Mesothelial cell of epicardium (in vitro differentiated cells): ENCODE measurements at places on chromosomes 5 and 9.

DNA sequence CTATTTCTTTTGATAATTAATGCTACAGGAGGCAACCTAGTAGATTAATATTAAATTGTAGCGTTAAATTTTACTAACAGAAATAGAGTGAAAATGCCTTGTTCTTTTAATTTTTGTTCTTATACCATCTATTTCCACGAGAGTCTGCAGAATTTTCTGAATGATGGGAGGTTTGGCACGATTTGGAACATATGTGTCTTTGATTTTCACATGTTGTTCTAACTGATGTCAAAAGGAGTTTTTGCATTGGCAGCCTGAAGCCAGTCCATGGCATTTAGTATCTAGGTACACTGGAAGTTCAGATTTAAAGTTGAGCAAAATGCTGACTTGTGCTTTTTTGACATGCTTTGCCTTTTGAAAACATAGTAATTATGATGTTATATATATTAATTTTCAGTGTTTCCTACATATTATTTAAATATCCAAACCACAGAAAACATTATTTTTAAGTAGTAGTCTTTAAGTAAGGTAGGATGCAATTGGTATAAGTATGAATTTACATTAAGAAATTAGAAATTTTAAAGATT lies 103.0 kb downstream of the PBX3 start:
- no peak for DNase-seq

GRCh38 chr5:19496056-19496455 lies 491.9 kb downstream of the CDH18 start:
- DNase-seq, result no peak

DNA sequence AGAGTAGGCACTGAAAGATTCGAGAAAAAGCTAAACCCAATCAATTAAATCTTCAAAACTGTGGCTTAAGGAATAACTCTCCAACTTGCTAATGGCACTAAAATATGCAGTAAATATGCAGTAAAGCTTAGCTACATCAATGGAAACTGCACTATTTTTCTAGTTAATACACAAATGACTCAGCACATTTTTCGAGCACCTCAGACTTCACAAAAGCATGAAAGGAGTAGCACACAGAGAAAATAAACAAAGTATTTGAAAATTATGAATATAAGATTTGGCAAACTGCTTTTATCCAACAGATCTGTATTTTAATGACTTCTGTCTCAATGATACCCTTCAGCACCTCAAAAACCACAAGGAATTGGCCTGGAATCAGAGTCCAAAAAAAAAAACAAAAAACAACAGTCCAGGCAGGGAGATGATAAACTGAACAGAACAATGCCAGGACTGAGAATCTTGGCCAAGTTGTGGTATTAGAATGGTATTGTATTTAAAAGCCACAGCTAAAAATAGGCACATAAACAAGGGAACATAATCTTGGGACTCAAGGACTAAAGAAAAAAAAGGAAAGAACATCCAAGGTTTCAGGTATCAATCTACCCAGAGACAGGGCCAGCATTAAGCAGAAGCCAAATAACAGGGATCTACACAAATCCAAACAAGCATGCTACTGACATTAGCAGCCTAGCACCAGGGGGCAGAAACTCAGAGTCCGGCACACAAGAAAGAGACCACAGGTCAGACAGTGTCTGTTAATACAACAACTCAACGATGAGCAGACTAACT lies 21.4 kb downstream of the TMEM245 start:
- no peak for DNase-seq

DNA sequence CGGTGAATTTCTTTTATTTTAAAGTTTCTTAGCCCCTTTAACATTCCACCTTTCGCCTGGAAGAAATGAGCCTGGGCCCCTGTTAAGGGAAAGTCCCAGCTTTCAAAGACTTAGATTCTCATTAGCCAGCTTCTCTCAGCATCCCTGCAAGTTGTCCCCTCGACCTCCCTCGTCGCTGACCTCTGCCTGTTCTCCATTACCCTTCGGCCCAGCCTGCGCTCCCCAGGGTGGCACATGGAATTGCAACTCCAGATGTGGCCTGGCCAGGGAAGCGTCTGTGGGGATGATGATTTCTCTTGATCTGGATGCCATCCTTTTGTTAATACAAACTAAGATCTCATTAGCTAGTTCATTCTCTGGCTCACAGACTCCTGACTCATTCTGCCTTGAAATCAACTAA lies 43.4 kb upstream of the FANCC start:
- no peak for DNase-seq

- no peak for DNase-seq
These were observed 15.5 kb downstream of the SLC6A18 start for GRCh38 chr5:1240496-1241260.

GRCh38 chr5:62214701-62215100 lies 91.3 kb upstream of the KIF2A start:
- no peak for DNase-seq

DNA sequence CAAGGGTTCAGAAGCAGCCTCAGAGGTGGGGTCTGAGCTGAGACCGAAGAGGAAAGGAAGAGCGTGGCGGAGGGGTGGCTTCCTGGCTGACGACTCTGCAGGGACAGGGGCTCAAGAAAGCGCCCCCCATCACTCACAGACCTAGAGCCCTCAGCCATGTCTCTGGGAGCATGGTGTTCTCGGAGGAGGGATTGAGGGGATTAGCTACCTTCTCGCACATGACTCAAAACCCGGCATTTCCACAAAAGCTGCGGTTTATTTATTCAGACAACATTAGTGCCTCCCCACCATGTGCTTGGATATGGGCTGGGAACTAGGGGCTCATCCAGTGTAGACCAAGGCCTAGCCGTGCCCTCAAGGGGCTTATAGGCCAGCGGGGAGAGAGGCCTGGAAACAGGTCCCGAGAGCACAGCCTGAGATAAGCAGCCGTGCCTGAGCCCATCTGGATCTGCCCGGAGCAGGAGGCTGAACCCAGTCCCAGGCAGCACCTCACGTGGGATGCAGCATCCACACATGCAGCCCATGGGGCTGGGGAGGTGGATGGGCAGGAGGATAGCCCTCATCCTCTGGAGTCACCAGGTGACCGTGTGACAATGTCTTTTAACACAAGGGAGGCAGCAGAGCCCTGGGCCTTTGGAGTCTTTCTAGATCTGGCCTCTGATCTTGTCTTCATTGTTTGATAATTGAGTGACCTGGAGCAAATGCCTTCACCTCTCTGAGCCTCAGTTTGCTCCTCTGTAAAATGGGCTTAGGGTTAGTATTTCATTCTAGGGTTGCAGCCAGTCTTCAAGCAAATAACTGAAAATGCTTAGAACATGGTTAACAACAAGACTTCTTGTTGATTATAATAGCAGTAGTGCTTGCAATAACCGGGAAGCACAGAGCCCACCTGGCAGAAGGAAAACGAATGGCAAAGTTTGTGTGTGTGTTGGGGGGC lies 878 bp upstream of the HMCN2 start:
- DNase-seq, result no peak

- DNase-seq, result no peak
These were observed 693.6 kb downstream of the TLE1 start for GRCh38 chr9:80995759-80996158.

GRCh38 chr9:123401879-123402513 lies 46.0 kb downstream of the CRB2 start:
- no peak for DNase-seq

DNA sequence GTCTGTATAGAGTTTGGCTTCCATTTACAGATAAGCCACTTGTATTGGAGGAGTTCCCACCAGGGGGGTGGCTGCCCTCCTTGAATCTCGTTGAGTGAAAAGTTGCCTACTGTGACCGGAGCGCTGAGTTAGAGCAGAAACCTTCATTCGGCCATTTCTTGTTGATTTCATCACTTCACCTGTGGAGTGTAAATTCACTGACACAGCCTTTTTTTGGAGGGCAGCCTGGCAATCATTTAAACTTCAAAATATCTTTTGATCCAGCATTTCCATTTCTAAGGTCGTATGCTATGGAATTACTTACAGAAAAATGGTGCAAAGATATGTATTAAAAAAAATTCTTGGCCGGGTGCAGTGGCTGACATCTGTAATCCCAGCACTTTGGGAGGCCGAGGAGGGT lies 40.8 kb downstream of the PRRC2B start:
- DNase-seq, result no peak

- DNase-seq, result no peak
These were observed 30.3 kb downstream of the DIMT1 start for GRCh38 chr5:62373382-62373781.

DNA sequence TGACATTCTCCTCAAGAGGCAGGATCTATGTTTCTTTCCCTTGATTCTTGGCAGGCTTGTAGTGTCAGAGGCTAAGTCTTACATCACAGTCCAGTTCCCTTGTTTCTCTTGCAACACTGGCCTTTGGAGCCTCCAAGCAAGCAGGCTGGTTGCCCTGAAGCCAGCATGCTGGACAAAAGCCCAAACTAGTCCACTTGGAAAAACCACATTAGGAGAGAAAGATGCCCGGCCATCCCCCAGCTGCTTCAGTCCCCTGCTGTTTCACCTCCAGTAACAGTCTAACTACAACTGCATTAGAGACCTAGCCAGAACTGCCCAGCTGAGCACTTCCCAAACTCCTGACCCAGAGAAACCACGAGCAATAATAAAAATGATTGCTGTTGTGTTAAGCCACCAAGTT lies 87.6 kb downstream of the ADAMTS6 start:
- DNase-seq, result no peak

DNA sequence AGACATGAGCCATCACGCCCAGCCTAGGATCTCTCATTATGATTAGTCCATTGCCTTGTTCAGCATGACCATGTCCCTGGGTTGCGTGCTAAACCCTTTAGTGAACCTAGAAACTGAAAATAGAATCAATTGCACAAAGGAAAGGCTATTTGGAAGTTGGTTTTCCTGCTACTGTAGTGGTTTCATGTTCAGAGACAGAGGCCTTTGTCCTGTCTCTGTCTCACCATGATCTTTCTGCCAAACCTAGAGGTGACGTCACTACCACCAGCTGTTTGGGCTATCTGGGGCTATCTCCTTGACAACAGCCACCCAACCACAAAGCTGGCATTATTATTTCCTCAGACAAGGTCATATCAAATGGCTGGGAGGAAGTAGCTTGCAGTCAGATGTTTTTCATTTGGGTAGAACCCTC lies 4.0 kb upstream of the CDK5RAP2 start:
- no peak for DNase-seq

DNA sequence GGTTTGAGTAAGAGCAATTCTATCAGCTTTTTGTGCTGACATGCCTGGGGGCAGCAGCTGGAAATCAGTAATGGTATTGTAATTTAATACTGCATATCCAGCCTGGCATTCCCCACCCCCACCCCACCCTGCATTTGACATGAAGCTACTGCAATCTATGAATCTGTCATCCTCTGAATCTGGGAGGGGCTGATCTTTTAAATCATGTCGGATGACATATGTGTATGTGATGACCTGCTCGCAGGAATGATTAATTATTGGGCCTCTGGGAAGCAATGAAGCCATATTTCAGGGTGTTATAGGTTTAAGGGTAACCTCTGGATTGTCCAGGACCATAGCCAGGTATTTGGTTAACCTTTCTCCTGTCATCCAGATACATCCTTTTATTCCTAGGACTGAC lies 64.6 kb upstream of the RASGRF2 start:
- DNase-seq, result no peak

DNA sequence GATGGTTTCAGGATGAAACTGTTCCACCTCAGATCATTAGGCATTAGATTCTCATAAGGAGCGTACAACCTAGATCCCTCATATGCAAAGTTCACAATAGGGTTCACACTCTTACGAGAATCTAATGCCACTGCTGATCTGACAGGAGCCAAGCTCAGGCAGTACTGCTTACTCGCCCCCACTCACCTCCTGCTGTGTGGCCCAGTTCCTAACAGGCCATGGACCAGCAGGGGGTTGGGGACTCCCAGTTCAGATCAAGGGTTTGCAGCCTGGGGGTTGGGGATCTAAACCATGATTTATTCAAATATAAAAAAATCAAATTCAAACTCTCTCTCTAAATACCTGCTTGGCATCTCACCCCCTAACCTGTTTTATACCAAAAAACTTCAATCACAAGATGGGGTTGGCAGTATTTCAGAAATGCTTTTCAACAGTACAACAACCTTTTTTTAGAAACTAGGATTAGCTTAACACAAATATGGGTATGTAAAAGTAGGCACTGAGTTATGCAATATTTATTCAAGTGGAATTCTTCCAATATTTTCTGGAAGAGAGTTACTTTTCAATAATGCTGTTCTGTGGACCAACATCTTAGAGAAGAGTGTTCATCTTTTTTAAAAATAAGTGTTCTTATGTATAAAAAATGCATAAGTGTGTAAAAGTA lies 30.1 kb upstream of the SLC12A2 start:
- DNase-seq, result no peak

- no peak for DNase-seq
These were observed 22.2 kb upstream of the CEP78 start for GRCh38 chr9:78213712-78214111.

- DNase-seq, result no peak
These were observed 71.5 kb downstream of the SLIT3 start for GRCh38 chr5:169229342-169229892.

GRCh38 chr5:154465169-154465568 lies 12.9 kb downstream of the HAND1 start:
- DNase-seq, result no peak

GRCh38 chr9:131714161-131714646 lies 25.7 kb downstream of the RAPGEF1 start:
- DNase-seq, result no peak

GRCh38 chr9:89065921-89066320 lies 74.7 kb downstream of the S1PR3 start:
- no peak for DNase-seq

GRCh38 chr5:60340965-60341471 lies 358.9 kb downstream of the DEPDC1B start:
- no peak for DNase-seq
